ENCODE measurements at places on chromosomes 5 and 9.

- DNase-seq, result no peak
These were observed 25.7 kb upstream of the SPDL1 start for GRCh38 chr5:169557838-169558237.

GRCh38 chr9:93724852-93725251, 148.5 kb downstream of the PHF2 start:
- no peak for DNase-seq

GRCh38 chr9:114799441-114799840, 6.4 kb downstream of the TNFSF15 start:
- no peak for DNase-seq

- DNase-seq, result no peak
These were observed 144.3 kb downstream of the EFNA5 start for GRCh38 chr5:107526270-107526937.

GRCh38 chr9:94666364-94667099, 27.2 kb upstream of the FBP1 start:
- no peak for DNase-seq

GRCh38 chr5:150551066-150551465, 43.1 kb downstream of the NDST1 start:
- no peak for DNase-seq

GRCh38 chr5:94329115-94329514, 289.3 kb downstream of the KIAA0825 start:
- DNase-seq, result no peak

GRCh38 chr5:91219091-91219802, 163.9 kb downstream of the ARRDC3 start:
- no peak for DNase-seq

GRCh38 chr5:19285286-19285685, 702.7 kb downstream of the CDH18 start:
- no peak for DNase-seq

DNA sequence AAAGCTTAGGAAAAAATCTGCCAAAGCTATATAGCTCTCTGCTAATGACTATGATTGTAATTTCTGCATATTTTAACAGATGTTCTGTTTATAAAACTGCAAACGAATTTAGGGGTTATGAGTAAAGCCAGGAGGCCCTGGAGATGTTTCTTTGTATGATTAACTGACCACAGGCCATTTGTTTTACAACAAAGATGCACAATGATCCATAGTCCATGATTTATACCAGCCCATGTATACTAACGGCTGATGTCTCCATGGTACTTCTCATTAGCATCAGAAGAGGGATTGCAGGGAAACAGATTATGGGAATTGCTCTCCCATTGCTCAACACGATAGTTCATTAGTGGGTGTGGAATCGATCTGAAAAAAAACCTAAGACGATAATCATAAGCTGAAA, 78.9 kb downstream of the PPP2R2B start:
- no peak for DNase-seq

DNA sequence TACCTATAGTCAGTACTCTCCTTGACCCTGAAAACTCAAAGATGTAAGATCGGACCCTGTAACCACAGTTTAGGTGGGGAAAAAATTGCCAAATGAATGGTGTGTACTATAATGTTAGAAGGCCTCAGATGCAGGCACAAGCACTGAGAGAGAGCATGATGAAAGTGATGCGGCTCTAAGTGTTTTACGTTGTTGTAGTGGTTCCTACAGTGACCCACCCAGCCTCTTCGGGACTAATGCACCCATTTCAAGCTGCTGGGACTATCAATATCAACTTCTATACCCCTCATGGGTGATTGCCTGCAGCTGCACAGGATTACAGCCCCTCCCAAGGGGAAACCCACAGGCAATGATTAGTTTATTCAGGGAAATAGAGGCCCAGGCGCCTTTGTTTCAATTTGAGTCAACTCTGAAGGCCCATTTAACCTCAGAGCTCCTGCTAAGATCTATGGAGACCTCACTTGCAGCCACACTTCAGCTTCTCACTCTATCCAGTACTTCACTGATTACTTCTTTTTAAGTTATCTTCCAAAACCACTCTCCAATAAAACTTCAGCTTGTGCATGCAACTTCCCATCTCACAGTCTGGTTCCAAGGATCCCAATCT, 340.7 kb downstream of the NR2F1-AS1 start:
- no peak for DNase-seq

GRCh38 chr9:129698254-129698757, 32.9 kb downstream of the PRRX2 start:
- peak; percentile 34 for DNase-seq

- DNase-seq, result no peak
These were observed 14.2 kb downstream of the SPARC start for GRCh38 chr5:151672516-151672915.

GRCh38 chr5:166719991-166720390, 1571.5 kb upstream of the WWC1 start:
- DNase-seq, result no peak

- no peak for DNase-seq
These were observed 348.0 kb downstream of the SEMA5A start for GRCh38 chr5:9197881-9198260.

DNA sequence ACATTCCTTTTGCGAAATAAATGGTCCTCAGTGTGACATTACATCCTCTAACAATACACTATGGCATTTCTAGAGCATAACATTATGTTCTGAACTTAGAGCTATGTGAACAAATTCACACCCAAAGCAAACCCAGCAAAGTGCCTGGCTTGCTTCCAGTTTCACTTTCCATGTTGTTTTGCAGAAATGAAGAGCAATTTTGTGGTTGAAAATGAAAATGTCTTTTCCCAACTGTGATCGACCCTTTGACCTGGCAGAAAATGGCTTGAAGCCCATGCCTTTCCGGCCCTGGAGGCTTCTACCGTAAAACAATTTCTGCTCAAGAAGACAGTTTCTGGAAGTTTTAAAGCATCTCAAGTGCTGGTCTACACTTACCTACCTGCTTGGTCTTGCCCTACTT, 344.7 kb upstream of the RGMB start:
- no peak for DNase-seq

DNA sequence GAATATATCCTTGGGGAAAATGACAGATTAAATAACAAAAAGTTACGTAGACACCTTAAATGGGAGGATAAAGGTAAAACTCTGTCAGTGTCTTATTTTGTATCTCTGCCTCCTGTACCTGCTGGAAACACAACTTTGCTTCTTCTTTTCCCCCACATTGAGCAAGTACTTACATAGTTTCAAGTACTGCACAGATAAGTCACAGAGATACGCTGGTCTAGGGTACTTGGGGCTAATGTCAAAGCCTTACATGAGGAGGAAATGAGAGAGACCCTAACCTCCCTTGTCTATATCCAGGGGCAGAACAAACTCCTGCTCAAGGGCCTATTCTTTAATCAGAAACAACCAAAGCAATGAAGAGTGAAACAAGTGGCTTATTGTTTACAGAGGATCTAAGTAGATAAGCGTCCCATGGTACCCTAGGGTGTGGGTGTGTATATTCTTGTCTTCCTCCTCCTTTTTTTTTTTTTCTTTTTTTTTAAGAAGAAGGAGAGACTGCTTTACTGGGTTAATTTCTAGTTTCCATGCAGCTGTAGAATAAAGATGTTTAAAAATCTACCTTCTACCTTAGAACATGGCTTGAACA, 43.1 kb downstream of the ELL2 start:
- DNase-seq, result no peak

DNA sequence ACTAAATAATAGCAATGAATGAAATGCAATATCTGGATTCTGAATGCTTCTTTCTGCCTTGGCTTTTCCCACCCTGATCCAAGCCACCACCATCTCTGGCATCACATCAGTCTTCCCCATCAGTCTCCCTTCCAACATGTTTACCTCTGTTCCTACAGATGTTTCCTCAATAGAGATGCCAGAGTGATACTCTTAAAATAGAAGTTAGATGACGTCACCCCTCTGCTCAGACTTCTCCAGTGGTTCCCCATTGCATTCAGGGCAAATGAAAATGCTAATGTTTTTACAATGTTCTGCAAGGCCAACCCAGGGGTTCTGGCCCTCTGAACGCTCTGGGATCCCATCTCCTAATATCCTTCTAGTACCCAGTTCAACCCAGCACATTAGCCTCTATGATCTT, 305.8 kb downstream of the TRIM32 start:
- DNase-seq, result no peak

- no peak for DNase-seq
These were observed at the start of gene CNTFR for GRCh38 chr9:34589636-34590380. CNTFR (minus strand) TSS chr9:34589724; CDS start chr9:34568981, 20,743 bp downstream.

DNA sequence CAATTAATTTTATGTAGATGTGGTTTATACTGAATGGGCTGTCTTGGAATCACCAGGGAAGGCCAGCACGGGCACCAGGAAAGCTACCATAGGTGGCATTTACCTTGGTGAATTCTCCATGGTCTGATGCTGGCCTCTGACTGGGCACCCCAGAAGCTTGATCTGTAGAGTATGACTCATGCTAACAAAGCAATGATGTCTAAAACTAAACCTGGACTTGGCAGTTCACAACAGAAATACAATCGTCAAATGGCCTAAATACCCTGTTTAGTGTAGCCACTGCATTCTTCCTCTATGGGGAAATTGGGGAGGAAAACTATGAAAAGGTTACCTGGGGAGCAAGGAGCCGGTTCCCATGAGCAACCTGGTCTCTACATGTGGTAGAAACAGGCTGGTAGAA, 98.0 kb downstream of the ATPSCKMT start:
- DNase-seq, result no peak

DNA sequence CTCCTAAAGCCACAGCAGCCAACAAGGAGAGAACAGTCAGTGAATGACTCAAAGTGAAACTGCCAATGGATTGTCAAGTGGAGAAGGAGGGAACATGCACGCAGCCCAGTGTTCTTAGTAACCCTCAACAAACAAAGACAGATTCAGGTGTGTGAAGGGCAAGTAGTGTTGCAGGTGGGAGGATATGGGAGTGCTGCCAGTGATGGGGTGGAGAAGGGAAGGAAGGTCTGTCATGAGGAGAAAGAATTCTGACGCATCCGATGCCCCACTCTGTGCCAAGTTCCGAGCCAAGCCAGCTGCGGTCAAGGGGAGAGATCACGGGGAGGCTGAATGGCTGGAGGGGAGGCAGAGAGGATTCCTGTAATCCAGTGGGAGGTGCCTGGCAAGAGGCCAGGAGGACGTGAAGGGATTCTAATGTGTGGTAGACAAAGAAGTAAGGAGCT, 56.5 kb downstream of the CAST start:
- DNase-seq, result no peak

DNA sequence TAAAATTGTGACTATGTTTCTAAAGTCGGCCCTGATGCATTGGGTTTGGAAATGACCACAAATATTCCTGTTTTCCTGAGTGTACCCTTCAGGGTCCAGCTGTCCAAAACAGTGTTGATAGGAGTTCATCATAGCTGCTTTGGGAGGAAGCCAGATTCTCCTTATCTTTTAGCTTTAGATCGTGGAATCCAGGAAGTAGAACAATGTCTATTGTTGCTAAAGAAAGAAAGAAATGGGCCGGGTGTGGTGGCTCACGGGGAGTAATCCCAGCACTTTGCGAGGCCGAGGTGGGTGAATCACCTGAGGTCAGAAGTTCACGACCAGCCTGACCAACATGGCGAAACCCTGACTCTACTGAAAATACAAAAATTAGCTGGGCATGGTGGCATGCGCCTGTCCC, 9.5 kb downstream of the CAVIN4 start:
- no peak for DNase-seq

DNA sequence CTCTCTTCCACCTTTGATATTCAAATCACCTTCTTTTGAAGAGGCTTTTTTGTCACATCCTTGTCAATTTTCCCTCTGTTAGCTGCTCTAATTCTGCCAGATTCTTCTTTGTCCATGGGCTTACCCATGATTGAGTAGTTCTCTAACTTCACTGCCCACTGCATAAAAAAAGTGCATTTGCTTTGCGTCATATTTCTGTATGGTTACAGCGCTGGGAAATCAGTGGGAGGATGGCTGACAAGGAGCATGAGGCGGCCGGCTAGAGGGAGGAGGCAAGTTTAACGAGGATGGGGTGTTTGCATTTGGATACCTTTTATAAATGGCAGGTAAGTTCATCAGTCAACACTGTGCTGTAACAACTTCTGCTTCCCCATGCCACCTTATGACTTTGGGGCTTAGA, 116.5 kb upstream of the LHFPL2 start:
- DNase-seq, result no peak

DNA sequence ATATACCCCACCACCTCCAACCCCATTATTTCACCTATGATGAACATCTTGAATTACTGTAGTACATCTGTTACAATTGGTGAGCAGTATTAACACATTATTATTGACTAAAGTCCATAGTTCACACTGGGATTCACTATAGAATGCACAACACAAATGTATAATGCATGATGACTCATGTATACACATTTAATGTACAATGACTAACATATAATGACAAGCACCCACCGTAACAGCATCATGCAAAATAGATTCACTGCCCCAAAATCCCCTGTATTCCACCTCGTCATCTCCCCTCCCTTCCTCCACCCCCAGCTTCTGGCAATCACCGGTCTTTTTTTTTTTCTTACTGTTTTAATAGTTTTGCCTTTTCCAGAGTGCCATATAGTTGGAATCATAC, 47.1 kb upstream of the NEK6 start:
- no peak for DNase-seq

- DNase-seq, result no peak
These were observed 496.7 kb downstream of the ENC1 start for GRCh38 chr5:74143721-74144330.

GRCh38 chr9:4756420-4756819, 15.4 kb upstream of the AK3 start:
- no peak for DNase-seq

DNA sequence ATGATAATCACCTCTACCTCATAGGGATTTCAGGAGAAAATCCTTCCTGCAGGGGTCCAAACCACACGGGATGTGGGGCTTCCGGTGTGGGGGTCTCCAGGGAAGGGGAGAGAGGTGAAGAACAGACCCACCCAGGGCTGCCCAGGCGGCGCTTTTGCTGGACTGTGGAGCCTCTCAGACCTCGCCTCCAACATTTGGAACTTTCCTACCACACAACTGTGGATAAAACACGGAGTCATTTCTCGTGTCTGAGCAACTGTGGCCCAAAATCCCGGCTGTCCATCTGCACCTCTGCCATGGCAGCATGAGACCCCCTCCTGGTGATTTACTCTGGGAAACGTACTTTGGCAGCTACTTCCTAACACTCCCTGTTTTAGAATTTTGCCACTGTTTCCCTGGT, 307.8 kb upstream of the IRX4 start:
- DNase-seq, result no peak

- DNase-seq, result no peak
These were observed 441.5 kb upstream of the CDH6 start for GRCh38 chr5:30752015-30752414.

GRCh38 chr5:143642791-143643190, 169.2 kb upstream of the HMHB1 start:
- DNase-seq, result no peak

- no peak for DNase-seq
These were observed 41.9 kb downstream of the NIM1K start for GRCh38 chr5:43233946-43234345.

- DNase-seq, result no peak
These were observed 138.0 kb upstream of the GHR start for GRCh38 chr5:42285230-42285629.

GRCh38 chr9:96721731-96722429, 56.0 kb downstream of the ZNF510 start:
- DNase-seq, result no peak

- no peak for DNase-seq
These were observed 112.0 kb downstream of the TMEM174 start for GRCh38 chr5:73284985-73285384.

- DNase-seq, result no peak
These were observed 91.6 kb downstream of the DMAC1 start for GRCh38 chr9:7707934-7708333.

All from activated T-cell treated with anti-CD3 and anti-CD28 coated beads, Interleukin-2, amount 50 U/mL, for 48 hours (primary cell).